ENCODE measurements at places on chromosomes 13 and 19.

- peak; percentile 31 for DNase-seq
Measured at GRCh38 chr13:40540328-40541044, 126.0 kb downstream of the FOXO1 start.

DNA sequence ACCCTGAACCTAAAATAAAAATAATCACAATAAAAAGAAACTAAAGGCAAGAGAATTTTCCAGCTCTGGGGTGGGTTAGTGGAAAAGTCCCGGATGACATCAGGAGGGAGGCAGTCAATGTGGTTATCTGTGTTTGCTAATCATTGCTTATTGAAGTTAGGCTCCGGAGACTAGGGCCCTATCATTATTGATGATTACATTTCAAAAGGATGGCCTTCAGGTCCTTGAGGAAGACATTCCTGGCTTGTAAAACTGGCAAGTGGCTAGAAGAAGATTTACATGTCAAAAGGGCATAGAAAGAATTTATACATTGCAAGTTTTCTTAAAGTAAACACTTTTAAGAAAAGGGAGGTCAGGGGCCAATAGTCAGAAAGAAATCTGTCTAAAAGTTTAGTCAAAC lies 123.4 kb downstream of the POSTN start:
- DNase-seq: no peak

GRCh38 chr19:46787331-46788261 lies 798 bp downstream of the SLC1A5 start:
- DNase-seq: no peak

DNA sequence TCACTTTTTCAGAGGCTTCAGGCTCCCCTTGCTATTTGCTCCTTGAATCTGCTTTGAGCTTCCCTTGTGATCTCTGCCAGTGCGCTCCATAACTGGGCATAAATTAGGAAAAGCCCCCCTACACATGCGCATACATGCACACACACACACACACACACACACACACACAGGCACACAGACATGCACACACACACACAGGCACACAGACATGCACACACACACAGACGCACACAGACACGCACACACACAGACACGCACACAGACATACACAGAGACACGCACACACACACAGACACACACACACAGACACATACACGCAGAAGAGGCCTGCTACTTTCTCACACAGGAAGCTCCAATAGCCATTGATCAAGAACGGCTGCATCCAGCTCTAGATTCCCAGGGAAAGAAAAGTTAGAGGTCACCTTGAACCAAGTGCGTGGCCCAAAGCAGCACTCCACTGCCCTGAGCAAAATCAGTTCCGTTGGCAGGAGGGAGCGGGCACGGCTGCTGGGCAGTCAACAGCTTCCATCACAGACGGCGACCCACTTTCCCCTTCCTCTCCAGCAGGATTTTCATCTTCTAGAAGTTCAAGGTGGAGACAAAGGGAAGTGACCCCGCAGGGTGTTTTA lies 145.6 kb downstream of the DPF1 start:
- DNase-seq: no peak

DNA sequence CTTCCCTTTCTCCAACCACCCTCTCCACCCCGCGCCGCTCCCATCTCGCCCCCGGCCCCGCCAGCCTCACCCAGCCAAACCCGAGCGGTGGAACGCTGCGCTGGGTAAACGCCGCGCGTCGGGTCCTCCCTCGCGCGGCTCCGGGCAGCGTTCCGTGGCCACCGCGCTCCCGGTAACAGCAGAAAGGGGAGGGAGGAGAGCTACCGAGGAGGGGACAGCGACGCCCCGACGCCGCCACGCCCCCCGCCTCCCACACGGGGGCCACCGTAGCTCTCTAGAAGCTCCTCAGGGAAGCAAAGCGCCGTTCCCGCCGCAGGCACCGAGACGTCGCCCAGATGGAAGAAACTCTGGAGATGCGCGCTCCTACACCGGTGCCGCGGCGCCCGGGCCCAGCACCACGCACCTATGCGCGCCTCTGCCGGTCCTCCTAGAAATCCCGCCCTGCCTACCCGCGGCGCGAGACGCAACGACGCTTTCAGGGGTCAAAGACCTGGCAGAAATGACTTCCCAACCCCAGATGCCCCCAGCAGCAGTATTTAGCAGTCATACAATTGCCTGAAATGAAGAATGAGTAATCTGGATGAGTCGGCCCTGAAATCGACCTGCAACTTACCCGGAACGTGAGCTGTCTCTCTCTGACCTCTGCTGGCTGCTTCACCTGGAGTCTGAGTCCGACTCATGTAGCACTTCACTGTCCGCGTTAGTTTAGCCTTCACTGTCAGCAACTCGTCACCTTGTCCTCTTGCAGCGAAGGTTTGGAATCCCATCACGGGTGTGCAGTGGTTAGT lies at the start of gene RUBCNL:
RUBCNL (minus strand) TSS at position 189 of the 788 bp plus-strand sequence. CDS start 14,777 bp downstream, outside the sequence.
- no peak for DNase-seq

GRCh38 chr13:100987948-100988347 lies 313.4 kb upstream of the TMTC4 start:
- no peak for DNase-seq

DNA sequence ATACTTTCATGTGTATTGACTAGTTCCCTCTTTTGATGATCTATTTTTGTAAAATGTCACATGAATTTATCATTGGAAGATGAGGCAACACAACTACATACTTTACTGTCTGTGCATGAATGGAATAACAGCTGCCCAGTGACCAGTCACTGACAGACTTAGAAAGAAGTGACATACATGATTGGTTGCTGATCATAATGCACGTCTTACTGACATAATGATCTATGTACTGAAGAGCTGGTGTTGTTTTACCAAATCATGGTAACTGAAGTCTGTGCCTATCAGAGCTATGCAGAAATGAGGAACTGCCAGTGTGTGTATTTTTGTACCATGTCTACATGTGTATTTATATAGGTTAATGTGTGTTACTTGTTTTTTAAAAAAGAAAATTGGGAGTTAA lies 26.5 kb downstream of the GPR18 start:
- DNase-seq: no peak

DNA sequence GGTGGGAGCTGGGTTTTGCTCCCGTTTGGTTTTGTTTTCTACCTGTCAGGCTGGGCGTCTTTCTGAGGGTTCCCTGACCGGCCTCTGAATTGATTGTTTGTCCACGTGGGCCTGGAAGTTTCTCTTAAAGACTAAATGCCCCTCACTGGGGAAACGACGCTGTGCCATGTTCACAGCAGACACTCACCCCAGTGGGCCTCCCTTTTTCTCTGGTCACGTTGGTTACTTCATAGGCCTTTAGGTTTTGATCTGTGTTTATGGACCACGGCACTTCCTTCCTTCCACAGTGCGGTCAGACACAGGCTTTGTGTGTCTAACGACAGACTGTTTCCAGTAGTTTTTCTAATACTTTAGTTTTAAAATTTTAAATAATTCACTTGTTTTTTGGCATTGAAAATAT lies 20.1 kb upstream of the NDUFS7 start:
- DNase-seq: no peak

DNA sequence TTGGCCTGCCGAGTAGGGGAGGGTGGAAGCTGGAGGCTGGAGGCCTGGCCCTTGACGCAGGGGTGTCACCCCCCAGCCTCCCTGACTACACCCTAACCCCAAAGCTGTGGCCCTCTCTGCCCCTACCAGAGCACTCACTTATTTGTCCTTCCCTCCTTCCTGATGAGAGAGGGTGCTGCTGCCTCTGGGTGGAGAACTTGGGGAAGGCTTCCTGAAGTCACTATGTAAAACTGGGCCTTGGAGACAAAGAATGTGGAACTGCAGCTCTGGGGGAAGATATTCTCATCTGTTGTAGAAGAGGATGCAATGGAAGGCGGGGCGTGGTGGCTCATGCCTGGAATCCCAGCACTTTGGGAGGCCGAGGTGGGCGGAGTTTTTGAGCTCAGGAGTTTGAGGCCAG lies 485.2 kb downstream of the ZNF536 start:
- no peak for DNase-seq

DNA sequence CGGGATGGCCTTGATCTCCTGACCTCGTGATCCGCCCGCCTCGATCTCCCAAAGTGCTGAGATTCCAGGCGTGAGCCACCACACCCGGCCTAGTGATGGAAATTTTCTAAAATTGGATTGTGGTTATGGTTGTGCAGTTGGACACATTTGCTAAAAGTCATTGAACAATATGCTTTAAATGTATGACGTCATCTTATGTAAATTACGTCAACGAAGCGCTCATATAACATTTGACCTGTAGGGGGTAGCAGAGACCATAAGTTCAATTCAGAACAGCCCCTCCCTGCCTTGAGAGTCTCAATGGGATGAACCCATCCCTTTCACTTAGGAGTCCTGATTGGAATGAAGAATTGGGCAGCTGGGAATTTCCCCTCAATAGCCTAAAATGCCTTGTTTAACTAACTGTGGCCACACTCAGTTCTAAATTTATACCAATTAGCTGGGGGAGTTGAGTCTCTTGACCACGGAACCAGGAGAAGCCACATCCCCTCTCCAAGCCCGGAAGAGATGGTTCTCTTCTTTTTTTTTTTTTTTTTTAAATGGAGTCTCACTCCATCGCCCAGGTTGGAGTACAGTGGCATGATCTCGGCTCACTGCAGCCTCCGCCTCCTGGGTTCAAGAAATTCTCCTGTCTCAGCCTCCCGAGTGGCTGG lies 15.2 kb upstream of the TLE6 start:
- DNase-seq: no peak

- peak; percentile 32 for DNase-seq
Measured at GRCh38 chr13:93861818-93862217, 617.7 kb downstream of the DCT start.

- DNase-seq: no peak
Measured at GRCh38 chr19:14102102-14102696, 11.6 kb upstream of the SAMD1 start.

DNA sequence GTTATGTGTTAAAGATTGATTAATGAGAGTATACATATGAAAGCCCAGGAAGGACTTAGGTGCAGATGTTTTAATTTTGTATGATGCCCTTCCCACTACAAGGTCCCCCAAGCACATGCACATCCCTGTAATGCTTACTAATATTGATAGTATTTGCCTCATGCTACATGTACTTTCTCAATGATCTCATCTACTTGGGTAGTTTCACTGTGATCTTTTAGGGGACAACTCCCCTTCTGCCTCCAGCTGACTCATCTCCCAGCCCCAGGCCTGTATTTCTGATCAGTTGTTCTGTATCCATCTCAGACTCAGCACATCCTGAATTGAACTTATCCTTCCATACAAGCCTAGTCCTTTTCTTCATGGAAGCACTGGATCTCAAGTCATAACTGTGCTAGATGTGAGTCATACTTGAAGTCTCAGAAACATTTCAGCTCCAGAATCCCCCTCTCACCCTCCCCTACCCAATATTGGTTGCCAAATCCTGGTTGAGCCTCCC lies 49.4 kb upstream of the INTS6 start:
- DNase-seq: no peak

DNA sequence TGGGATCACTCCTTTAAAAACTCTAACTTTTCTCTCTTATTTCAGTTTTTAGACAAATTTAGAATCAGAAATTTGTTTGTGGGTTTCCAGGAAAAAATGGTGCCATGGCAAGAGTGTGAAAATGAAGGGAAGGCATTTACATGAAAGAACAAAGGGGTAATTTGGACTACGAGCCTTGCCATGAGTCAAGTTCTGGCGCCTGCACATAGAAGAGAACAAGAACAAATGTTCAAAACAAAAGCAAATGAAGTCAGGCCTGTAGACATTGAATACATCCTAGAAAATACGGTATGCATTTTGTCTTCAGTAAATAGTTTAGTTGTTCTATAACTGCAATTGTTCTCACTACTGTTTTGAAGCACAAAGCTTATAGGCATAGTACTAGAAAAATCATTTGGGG lies 1390.5 kb downstream of the EFNB2 start:
- DNase-seq: no peak

- no peak for DNase-seq
Measured at GRCh38 chr13:111219950-111220349, 100.5 kb upstream of the TEX29 start.

DNA sequence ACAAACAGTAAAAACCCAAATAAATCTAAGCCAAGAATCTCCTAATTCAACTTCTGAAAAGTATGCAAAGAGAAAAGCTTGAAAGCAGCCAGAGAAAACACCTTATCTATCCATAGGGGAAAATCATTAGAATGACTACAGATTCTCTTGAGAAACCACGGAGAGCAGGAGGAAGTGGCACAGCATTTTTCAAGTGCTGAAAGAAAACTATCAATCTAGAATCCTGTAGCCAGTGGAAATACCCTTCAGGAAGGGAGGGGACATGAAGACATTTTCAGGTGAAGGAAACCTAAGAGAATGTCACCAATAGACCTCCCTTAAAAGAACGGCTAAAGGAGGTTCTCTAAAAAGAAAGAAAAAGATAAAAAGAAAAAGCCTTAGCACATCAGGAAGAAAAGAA lies 66.2 kb upstream of the XPO4 start:
- DNase-seq: no peak

DNA sequence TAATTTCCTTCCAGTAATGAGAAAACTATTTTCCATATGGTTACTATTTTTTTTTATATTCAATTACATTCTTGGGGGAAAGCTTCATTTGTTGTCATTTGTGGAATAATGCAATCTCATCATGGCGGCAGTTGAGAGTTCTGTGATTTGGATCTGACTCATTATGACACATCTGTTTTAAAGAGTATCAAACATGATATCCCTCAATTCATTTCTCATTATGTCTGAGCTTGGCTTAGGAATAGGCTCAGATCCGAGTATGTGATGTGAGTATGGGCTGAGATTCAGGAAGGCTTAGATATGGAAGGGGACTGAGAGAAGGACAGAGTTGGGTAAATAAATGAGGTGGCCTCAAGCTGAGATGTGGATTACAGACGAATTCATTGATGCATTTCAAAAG lies 64.4 kb downstream of the POSTN start:
- DNase-seq: peak; percentile 69

DNA sequence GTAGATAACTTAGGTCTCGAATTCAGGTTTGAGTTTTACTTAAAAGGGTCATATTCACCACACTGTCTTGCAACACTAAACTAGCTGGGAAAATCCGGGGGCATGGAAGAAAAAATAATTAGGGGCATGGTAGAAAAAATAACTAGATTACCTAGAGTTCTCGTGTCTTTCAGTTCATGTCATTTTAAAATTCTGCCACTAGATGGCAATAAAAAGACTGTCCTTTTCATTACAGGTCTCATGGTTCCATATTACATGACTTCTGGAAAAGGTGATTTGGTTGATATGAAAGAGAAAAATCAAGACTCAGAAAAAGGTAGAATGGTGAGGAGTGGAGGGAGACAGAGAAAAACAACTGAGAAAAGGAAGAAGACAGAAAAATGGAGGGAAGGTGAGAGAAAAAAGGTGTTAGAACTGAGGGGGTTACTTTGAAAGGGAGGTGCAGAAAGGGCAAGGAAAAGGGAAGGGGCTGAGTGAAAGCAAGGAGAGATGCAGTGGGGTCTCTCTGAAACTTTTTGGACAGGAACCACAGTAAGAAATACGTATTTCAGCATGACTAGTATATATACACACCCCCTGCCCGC lies 299.0 kb downstream of the KLF12 start:
- DNase-seq: peak; percentile 8

DNA sequence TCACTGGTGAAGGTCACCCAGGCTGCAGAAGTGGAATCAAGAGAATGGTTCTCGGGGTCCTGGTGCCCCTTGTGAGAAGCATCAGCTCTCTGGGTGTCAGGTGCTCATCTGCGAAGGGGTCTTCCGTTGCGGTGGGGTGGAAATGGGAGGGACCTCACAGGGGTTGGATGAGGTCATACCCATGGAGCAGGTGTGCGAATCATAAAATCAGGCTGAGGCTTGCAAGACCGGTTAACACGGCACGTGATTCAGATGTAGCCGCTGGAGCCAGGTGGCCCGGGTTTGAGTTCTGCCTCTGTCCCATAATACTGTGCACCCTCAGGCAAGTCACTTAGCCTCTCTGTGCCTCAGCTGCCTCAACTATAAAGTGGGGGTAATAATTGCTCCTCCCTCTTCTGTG lies 3.9 kb upstream of the KLK15 start:
- no peak for DNase-seq

Data from AG09309 (cell line).